ENCODE measurements at places on chromosomes 11 and 22.

DNA sequence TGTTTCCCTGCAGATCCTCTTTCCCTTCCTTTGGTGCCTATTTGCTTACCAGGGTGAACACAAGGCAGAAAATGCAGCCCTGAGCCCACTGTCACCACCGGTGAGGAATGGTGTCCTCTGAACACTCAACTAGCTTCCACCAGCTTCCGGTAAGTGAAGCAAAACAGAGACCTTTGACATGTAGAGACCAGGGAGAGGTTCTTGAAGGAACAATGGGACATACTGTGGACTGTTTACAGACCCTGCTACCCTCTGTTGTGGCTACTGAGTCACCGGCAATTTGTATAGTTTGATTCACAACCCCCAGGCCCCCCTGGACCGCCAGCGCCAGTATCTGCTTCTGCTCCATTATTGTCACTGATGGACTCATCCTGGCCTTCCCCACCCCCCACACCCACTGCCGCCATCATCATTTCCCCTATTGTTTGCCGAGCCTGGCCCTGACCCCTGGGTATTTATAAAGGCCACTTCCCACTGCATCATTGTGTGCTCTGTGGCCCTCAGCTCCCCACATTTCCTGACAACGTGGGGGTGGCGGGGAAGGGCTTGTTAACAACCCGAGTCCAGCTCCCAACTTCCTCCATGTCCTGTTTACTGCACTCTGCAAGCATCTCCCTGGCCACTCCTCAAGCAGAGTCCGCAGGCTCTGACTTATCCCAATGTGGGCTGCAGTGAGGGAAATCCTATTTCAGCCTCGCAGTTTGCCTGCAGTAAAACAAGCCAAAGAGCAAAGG lies 252.9 kb downstream of the ETS1 start:
- no peak for DNase-seq

- DNase-seq: peak; percentile 62
Observed at GRCh38 chr11:65381716-65382032, 772 bp downstream of the SLC25A45 start.

DNA sequence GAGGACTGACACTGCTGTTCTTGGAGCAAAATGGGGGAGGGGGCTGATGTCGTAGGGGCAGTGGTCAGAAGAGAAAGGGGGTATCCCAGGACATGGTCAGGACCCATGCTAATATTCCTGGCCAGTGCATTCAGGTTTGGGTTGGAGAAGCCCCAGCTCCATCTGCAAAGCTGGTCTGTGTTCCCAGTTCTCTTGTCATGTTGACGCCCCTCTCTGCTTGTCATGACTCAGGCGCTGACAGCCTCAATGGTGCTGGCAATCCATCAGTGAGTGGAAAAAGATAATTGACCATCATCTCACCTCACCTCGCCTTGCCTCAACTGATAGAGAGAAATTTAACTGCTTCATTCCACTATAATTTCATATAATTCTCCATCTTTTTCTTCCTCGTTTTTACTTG lies 283.1 kb upstream of the CADM1 start:
- no peak for DNase-seq

- no peak for DNase-seq
Observed at GRCh38 chr11:29315275-29315674, 701.6 kb downstream of the KCNA4 start.

GRCh38 chr22:33492210-33492651 lies 428.0 kb downstream of the LARGE1 start:
- DNase-seq: no peak

- no peak for DNase-seq
Observed at GRCh38 chr22:45010532-45010900, 711 bp upstream of the PHF21B start.

DNA sequence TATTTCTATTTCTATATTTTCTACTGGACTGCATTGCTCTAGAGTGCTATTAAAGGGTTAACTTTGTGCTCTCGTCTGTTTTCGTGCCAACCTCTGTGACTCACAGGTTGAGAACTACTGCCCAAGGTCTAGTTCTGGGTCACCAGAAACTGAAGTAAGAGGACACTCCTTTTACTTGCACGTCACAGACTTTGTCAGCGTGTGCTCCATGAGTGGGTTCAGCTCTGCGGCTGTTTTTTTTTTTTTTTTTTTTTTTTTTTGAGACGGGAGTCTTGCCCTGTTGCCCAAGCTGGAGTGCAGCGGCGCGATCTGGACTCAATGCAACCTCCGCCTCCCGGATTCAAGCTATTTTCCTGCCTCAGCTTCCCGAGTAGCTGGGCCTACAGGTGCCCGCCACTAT lies 49.8 kb downstream of the CLMP start:
- DNase-seq: no peak

- no peak for DNase-seq
Observed at GRCh38 chr22:29136782-29137700, 64.2 kb downstream of the KREMEN1 start.

GRCh38 chr11:20450829-20451228 lies 63.3 kb downstream of the PRMT3 start:
- peak; percentile 28 for DNase-seq

GRCh38 chr11:43936076-43936475 lies 6.4 kb upstream of the C11orf96 start:
- DNase-seq: no peak

DNA sequence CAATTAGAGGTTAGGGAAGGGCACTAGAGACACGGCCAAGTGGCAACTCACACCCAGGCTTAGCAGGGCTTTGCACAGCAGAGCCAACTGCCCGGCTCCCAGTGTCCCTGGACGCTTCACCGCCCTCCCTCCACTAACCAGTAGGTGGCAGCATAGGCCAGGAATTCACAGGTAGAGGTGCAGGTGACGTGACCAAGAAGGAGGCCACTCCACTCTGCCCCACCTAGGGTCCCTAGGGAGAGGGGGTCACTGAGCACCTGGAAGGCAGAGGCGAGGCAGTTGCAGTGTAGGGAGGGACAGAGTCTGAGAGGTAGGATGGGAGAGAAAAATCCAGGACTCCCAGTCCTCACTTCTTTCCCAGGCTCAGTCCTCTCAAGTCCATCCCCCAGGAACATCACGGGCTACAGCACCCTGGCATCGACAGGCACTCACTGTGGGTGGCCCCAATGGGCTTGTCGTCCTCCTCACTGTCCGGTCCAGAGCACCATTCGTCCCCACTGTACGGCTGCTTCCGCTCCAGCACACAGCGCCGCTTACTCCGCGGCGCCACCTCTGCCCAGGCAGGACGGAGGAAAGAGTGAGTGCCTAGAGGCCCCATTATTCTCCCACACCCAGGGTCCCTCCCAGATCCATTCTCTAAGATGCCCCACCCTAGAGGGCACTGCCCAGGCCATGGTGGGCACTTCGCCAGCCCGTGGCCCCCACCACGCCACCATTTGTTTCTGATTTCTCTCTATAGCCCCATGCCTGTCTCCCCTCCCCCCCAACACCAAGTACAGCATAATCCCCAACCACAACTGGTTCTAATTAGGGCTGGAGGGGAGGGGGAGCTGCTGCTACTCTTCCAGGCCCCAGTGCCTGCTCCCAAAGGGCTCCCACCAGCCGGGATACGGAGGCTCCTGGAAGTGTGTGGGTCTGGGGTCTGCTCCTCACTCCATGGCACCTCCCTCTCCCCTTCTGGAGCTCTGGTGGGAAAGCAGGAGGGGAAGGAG lies 18.4 kb downstream of the BCL9L start:
- DNase-seq: peak; percentile 91
